ENCODE measurements at places on chromosomes 5 and 9.
A peak's percentile ranks its signal among the peaks of the same experiment; 100 is the strongest.

DNA sequence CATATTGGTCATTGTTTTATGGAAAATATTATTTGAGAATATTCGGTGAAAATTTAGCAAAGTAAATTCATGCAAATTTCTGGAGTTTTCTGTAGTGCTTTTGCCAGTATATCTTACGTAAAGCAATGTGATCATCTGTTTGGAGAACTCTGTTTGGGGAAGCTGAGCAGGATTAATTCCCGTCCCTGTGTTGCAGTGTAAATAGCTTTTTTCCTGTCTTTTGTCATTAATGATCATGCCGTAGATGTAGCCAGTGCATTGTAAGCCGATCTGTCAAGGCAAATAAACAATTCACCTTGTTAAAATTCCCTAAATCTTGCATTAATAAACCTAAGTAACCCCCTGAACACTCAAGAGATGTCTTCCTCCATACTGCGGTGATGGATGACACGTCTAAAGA is 39.2 kb downstream of the PPIC start:
- DNase-seq, result no peak

GRCh38 chr5:27021471-27021870 is 16.9 kb downstream of the CDH9 start:
- no peak for DNase-seq

DNA sequence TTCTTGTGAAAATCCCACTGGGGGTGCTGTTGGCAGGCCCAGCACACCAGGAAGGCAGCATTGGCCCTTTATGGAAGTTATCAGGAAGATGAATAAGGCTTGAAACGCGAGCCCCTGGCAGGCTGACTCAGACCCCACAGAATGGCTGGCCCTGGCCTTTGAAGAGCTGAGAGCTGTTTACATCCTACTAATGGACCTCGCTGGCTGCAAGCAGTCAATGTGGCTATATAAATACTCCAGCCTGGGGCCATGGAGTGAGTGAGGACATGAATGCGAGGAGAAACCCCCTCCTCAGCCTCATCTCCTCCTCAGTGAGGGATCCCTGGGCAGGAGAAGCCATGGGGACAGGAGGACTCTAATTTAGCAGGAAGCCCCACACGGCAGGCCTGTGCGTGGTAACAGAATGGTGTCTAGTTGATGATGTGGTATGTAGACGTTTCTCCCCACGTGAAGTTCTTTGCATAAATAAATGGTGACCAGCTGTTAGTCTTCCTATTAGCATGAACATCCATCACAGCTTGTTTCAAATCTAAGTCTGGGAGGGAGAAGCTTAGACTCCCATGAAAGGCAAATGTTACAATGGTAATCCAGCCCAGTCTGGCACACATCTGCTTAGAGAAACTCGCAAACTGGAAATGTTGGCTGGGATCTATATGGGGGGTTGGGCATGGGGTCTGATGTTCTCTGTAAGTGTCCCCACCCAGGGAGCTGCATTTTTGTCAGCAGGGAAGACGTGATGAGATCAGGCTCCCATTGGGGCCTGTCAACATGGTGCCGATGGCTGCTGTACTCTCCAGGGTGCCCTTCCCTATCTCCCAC is 175.1 kb upstream of the PITX1 start:
- DNase-seq, result peak; percentile 96

DNA sequence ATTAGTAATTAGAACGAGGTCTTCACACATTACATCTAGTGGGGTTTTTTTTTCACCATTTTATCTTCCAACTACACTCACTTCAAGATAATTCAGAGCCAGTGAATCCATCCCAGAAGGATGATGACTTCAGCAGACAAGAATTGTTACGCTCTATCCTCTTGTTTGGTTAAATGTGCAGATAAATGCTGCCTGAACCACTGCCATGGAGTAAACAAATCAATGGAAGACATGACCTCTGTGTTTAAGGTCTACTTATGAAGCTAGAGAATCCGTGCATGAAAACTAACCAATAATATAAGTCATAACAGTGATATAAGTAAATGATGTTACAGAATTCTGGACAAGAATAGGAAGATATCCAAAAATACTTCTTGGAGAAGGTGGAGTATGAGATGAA is 602.6 kb downstream of the TLR4 start:
- peak; percentile 71 for DNase-seq

DNA sequence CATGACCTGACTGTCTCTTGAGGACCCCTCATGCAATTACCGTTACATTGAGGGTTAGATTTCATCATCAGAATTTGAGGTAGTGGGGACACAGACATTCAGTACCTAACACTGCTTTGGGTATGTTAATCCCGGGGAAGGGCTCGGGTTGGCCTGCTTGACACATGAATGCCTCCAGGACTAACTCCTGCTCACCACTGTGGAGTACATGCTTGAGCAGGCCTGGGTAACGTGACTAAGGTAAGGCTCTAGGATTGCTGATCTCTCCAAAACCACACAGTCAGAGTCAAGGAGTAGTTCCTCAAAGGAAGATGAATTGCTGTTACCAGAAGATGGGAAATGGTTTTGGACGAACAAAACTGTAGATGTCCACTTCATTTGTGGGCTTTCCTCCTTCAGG is 376.3 kb upstream of the ZNF462 start:
- no peak for DNase-seq

DNA sequence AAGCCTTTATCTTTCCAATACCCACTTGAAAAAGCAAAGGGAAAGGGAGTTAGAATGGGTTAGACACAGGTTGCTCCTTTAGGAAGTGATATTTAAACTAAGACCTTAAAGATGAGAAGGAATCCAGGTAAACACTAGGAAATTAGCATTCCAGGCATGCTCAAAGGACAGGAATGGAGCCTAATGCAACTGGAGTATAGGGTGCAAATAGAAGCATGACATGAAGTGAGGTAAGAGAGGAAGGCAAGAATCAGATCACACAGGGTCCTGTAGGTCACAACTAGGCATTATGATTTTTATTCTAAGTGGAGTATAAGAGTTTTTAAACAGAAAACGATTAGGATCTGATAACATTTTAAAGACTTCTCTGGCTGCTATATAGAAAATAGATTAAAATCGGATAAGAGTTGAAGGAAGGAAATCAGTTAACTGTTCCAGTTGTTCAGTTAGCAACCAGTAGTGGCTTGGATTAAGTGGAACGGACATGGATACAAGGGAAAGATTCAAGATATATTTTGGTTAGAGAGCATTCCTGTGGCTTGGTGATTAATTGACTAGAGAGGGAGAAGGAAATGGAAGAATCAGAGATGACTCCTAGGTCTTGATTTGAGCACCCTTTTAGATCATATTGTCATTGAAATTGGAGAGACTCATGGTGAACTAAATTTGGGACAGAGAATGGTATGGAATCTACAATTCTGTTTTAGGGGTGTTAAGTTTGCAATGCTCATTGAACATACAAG is 95.9 kb downstream of the FBXO4 start:
- DNase-seq, result peak; percentile 54

- DNase-seq, result no peak
These were observed 973 bp downstream of the PLPPR1 start for GRCh38 chr9:101029315-101030085.

DNA sequence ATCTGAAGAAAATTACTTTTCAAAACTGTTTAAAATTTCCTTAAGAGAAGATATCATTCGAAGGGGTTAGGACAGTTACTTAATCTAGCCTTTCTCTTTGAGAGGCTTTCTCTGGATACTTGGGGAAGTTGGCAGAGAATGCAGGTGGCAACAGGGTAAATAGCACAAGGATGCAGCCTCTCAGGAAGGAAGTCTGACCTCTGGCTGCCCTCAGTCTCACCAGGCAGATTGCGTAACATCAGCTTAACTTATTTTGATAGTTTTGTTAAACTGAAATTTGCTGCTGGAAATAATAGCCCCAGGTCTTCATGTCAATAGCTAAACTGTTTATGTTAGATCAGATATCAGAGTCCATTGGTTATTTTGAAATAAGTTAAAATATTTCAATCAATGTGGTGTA is 20.4 kb downstream of the CCDC192 start:
- DNase-seq, result peak; percentile 14

- peak; percentile 72 for DNase-seq
These were observed 116.3 kb upstream of the SLC25A48 start for GRCh38 chr5:135718151-135718550.

DNA sequence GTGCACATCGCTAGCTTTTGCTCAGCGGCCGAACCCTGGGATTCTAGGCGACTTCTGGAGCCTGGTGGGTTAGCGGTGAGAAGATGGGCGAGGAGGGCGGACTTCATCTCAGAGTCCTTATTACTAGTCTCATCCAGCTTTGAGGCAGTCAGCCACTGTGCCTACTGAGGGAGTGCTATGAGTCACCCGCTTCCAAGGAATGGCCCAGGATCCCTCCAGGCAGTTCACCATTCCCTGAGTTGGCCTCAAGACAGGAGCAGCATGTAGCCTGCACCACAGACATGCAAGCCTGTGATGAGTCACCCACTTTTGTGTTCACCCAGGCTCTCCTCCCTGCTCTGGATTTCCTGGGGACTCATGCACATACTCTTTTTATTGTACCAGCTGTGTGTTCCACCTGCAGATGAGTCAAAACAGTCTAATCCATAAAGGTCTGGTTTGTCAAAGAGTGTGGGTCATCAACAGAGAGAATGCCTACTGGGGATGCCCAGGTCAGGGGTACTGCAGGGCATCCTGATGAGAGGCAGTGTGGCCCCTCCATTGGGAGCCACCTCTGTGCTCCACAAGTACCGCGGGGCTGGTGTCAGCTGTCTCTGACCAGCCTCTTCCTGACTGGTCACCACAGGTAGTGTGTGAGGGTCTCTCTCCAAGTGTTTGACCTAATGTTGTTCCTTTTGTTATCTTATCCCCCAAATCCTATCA is 20.2 kb downstream of the SLC22A5 start:
- peak; percentile 100 for DNase-seq

GRCh38 chr9:107144475-107144874 is 138.6 kb upstream of the RAD23B start:
- DNase-seq, result no peak

DNA sequence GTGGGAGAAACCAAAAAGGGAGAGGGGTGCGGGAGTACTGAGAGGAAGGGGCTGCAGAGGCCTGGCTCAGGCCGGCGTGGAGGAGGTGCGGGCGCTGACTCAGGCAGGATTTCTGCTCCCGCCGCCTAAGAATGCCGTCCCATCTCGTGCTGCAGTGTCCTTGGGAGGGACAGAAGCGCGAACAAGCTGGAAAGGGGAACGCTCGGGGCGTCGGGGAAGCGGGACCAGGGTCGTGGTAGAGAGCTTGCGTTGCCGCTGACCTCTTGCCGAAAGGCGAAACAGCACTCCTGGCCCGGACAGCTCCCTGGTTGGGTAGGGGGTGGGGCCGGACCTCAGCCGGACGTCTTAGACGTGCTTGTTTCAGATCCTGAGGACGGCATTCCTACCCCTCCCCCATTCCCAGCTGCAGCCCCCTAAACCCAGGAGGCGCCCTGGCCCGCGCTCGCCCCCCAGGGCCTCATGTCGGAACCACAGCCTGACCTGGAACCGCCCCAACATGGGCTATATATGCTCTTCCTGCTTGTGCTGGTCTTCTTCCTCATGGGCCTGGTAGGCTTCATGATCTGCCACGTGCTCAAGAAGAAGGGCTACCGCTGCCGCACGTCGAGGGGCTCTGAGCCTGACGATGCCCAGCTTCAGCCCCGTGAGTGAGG is 1.1 kb downstream of the RELL2 start:
- peak; percentile 53 for DNase-seq

GRCh38 chr5:112933651-112934365 is 11.8 kb upstream of the REEP5 start:
- DNase-seq, result peak; percentile 58

DNA sequence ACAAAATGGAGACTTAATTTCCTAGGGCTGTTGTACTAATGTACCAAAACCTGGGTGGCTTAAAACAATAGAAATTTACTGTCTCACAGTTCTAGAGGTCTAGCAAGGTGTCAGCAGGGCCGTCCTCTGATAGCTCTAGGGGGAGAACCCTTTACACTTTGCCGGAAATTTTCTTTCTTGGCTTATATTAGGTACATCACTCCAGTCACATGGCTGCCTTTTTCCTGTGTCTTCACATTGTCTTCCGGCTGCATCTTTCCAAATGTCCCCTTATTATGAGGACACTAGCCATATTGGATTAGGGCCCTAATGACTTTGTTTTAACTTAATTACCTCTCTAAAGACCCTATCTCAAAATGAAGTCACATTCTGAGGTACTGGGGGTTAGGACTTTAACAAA is 5.8 kb downstream of the UHRF2 start:
- DNase-seq, result no peak

- DNase-seq, result peak; percentile 81
These were observed 22.8 kb upstream of the DUSP1 start for GRCh38 chr5:172793577-172794488.

DNA sequence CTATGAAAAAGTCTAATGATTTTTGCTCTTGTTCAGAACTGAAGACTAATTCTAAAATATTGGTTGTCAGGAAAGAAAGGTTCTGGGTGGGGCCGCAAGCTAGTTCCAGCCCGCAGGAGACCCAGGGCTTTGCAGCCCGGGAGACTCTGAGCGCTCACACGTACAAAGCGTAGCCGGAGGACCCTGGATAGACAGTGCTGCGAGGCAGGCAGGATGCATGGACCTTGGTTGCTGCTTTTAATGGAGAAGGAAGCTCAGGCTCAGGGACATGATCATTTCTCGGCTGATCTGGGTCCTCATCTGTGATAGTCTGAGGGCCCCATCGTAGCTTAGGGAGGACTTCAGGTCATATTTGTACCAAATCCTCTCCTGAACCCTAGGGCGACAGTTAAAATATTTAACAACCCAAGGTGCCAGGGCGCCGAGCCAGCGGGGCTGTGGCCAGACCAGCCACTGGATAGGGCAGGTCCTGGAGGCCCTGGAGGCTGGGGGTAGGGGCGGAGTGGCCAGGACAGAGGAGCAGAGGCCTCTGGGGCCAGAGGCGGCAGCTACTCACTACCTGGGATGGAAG is 70.1 kb upstream of the UNC5A start:
- no peak for DNase-seq

DNA sequence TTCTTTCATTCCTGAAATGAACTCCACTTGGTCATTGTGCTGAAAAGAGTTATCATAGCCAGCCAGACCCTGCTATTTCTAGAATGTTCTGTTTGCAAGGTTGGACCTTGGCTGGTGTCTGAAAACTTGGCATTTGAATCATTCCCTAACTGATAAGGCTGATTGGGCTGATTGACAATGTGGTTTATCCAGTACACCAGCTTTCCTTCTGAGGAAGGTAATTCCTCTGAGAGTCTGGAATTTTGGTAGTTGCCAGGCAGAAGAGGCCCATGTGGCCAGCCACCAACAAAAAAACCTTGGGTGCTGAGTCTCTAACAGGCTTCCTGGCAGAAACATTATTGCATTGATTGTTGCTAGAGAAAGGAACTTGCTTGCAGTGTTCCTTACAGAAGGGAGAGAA is 15.3 kb downstream of the SEC61B start:
- DNase-seq, result no peak

Data from mesenchymal stem cell (in vitro differentiated cells and primary cell).